ENCODE measurements at places on chromosomes 1 and 21.

GRCh38 chr1:44588551-44589210 lies 85.6 kb downstream of the TMEM53 start:
- no peak for DNase-seq

DNA sequence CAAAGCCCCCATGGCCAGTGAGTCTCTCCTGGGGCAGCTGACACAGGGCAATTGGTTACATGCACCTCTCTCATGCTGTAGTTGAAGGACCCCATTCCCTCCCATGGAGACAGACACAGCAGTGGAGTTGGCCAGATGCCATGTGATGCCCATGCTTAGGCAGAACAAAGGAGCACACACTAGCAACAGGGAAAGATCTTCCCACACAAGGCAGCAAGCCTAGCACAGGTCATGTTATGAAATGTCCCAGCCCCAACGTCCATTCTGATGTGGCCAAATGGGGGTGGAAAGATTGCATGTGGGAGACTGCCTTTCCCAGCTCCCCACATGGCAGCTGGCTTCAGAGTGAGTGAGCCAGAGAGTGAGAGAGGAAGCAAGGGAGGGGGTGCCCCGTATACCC lies 34.5 kb downstream of the AADACL4 start:
- no peak for DNase-seq

- DNase-seq, result no peak
Observed at GRCh38 chr1:161791904-161792655, 26.0 kb downstream of the ATF6 start.

DNA sequence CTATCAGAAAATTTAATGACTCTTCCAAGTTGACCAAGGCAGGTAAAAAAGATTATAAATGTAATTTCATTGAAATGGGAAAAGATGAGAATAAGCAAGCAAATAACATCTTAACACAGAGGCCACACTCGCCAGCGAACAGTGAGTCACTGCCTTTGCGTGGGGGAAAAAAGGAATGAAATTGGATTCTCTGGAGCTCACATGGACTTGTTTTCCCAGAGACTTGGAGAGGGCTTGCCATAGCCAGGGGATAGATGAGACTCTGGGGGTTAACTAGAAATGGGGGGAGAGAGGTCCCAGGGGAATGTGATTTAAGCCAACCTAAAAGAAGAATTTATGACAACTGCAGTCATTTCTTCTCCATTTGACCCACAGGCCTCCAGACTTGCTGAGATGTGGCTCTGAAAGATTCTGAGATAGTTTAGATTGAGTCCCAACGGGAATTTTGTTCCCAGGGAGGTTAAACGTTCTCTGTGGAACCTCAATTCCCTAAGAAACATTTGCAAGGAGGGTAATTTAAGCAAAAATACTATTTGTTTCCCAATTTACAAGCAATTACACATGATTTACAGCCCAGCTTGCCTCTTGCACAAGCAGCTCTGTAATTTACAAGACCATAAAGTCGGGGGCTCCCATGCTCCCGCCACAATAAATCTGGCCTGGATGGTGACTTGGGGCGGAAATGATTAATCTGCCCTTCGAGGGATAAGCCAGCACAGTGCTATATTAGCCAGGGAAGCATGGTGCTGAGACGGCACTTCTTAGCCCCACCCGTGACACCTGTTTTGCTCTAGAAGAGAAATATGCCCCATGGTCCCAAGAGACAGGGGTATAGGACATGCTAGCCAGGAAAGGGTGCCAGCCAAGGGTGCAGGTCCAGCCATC lies 68.8 kb downstream of the GRIK3 start:
- DNase-seq, result no peak

GRCh38 chr1:210332719-210333398 lies 4.2 kb downstream of the HHAT start:
- DNase-seq, result no peak

- no peak for DNase-seq
Observed at GRCh38 chr1:23008901-23009300, 6.8 kb downstream of the TEX46 start.

DNA sequence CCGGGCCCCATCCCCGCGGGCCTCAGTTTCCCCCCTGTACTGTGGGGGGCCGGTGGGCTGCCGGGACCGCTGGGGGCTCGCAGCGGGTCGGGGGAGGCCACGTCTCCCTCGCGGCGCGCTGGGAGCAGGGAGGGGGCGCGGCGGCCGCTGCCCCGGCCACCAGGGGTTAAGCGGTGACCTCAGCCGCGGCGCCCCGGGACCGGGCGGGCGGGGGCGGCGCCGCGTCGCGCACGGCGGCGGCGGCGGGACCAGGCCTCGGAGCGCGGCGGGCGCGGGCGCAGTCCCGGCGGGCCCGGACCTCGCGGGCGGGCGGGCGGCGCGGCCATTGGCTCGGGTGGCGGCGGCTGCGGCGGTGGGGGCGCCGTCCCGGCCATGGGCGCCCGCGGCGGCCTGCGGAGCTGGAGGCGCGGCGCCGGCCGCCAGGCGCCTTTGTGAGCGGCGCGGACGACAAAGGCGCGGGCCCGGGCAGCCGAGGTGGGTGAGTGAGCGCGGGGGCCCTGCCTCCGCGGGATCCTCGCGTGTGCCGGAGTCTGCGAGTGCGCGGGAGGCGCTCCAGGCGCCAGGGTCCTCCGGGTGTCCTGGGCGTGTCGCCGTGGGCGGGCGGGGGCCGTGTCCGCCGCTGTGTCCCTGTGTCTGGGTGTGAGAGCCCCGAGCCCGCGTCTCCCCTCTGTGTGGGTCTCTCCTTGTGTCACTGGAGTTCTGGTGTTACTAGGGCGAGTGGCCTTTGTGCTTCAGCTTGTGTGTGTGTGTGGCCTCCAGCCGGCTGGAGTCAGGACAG lies at the start of gene ARHGEF10L:
TSS of gene ARHGEF10L (plus strand) at position 222 of the 778 bp plus-strand sequence. CDS start 40,898 bp downstream, outside the sequence.
- no peak for DNase-seq

DNA sequence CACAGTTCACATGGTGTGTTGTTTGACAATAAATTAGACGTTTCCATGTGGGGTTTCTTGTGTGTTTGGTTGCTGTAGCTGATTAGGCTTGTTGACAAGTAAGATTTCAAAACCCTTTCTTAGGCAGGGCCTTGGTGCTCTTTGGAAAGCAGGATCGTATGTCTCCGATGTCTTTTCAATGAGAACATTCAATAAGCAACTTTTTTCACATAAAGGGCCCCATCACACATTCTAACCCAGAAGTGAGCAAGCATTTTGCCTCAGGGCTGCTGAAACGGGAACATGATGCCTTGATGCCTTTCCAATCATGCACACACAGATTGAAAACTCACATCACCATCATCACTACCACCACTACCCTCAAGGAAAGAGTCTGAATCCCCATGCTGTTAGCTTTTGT lies 33.1 kb downstream of the LPAR3 start:
- no peak for DNase-seq

DNA sequence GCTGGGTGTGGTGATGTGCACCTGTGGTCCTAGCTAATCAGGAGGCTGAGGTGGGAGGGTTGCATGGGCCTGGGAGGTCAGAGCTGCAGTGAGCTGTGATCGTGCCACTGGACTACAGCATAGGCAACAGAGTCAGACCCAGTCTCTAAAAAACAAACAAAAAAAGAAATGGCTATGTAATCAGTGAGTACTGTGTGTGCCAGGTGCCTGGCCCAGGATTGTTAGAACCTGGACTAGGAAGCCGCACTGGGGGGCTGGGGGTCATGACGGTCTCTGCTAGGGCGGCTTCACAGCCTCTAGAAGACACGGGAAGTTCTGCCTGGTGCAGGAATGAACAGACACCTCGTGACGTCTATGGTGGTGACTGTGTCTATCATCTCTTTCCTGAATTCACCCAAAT lies 8.5 kb downstream of the TMEM9 start:
- DNase-seq, result no peak

- DNase-seq, result no peak
Observed at GRCh38 chr1:84834419-84835064, 58.5 kb downstream of the LPAR3 start.
